T-cell (primary cell): ENCODE measurements at places on chromosomes 4 and X. TPM values are rescaled to one million over a fixed set of nuclear protein-coding genes. Genes with fewer than 3 reads are reported as not detected.

- no peak for DNase-seq
These were observed 150.1 kb upstream of the CASK start for GRCh38 chrX:42073448-42073847.

GSX2 gene
- total RNA-seq, result not detected

C4orf36 gene
- not detected for total RNA-seq

DNA sequence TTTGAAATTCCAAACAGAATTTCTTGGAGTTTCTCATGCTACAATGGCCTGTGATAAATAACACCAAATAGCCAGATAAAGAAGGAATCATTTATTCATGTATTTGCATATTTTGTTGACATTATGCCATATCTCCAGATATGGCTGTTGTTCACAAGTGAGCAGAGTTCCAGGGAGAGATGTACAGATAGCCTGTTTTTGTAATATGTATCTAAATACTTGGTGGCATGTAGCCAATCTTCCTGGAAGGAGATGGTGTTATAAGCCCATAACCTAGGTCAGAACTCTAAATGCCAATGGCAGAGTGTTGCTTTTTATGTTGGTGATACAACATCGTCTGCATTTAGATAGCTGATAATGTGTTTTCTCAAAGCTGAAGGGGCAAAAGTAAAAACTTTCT, 292.2 kb downstream of the FBXO8 start:
- no peak for DNase-seq

- DNase-seq, result no peak
These were observed 243.5 kb downstream of the GPAT3 start for GRCh38 chr4:83779103-83780052.

DNA sequence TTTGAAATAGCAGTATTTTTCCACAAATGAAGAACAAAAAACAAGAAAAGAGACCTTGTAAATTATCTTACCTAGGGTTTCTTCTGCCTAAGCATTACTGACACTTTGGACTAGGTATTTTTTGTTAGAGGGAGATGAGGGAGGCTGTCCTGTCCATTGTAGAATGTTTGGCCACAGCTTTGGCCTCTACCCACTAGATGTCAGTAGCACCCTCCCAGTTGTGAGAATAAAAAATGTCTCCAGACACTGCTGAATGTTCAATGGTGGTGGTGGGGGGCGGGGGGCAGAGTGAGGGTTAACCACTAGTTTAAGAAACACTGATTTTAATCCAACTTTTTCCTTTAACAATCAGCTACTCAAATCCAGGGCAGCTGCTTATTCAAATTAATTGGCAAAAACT, 25.8 kb downstream of the OTUD4 start:
- no peak for DNase-seq

AREG gene
- 0.59 TPM for total RNA-seq

GRCh38 chr4:78032446-78032845, 24.7 kb upstream of the FRAS1 start:
- DNase-seq, result no peak

- DNase-seq, result no peak
These were observed 905.2 kb downstream of the TRAM1L1 start for GRCh38 chr4:116180157-116180601.

- DNase-seq, result no peak
These were observed 203.6 kb downstream of the PDGFC start for GRCh38 chr4:156767911-156768415.

DNA sequence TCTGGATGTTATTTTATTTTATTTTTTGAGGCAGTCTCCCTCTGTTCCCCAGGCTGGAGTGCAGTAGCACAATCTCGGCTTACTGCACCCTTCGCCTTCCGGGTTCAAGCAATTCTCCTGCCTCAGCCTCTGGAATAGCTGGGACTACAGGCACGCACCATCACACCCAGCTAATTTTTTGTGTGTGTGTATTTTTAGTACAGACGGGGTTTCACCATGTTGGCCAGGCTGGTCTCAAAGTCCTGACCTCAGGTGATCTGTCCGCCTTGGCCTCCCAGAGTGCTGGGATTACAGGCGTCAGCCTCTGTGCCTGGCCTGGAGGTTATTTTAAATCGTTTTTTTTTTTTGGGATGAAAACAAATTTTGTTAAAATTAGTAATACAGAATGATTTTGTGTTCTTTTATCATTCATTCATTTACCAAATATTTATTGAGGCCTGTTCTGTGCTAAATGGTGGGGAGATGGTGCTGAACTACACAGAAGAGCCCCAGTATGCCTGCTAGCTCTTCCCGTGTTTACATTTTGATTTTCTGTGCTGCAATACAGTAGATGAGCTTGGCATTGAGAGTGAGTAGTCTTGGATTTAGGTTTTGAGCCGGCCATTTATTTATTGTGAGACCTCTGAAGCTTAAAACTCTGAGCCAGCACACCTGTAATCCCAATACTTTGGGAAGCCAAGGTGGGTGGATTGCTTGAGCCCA, 22.7 kb downstream of the ADD1 start:
- no peak for DNase-seq

ZNF185 gene
- 2.3 TPM for total RNA-seq

- no peak for DNase-seq
These were observed 236.0 kb downstream of the AFAP1 start for GRCh38 chr4:7703688-7704087.

DNA sequence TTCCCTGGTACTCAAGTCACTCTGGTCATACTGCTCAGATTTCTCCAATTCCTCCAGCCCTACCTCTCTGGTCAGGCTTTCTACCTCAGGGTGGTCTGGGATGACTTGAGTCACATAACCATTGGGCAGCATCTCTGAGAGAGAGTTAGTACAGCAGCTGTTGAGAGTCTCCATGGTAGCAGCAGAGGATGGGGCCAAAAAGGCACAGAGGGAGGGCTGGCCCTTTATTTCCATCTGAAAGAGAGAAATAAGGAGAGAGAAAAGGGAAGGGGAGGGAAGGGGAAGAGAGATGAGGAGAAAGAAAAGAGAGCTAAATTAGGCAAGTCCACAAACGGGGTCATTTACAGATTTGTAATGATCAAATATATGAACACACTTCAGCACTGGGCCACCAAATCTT, 149.1 kb upstream of the ARHGEF9 start:
- DNase-seq, result no peak

DNA sequence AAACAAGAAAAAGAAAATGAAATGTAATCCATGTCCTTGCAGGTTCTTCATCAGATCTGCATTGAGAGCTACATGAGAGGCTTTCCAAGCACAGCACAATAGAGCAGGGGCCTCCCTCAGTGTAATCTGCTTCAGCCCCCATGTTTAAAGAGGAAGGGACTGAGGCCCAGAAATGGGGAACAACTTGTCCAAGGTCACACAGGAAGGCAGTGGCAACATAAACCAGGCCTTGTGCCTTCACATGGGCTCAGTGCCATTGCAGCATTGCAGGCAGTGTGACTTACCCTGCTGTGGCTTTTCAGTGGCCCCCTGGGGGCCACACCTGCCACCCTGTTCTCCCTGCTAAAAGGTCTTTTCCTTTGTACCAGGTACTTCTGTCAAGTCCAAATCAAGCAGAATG, 20.9 kb upstream of the CD99L2 start:
- DNase-seq, result no peak

DNA sequence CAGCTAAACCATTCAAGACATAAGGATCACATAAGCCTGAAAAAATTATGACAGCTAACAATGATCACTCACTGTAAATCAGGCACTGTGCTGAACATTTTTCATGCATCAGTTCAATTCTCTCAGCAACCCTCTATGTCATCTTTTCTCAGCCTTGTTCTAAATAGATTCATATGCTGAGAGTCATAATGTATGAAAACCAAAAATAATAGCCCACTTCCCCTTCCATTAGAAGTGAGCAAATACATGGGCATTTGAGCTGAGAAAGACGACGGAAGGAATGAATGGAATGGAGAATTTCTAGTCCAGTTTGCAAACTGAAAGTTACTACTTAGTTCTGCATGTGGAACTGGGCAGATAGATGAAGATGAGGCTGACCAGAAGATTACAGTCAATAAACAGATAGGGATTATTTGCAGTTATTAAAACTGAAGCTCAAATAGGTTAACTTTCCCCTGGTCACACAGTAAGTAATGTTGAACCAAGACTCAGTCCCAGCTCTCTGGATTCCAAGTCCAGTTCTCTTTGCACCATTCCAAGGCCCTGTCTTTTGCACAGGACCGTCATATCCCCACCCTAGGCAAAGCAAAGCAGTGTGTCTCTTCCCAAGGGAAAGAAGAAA, 1.6 kb upstream of the SH3RF1 start:
- DNase-seq, result no peak

GRCh38 chrX:1528884-1529203, 8.1 kb downstream of the P2RY8 start:
- no peak for DNase-seq

DNA sequence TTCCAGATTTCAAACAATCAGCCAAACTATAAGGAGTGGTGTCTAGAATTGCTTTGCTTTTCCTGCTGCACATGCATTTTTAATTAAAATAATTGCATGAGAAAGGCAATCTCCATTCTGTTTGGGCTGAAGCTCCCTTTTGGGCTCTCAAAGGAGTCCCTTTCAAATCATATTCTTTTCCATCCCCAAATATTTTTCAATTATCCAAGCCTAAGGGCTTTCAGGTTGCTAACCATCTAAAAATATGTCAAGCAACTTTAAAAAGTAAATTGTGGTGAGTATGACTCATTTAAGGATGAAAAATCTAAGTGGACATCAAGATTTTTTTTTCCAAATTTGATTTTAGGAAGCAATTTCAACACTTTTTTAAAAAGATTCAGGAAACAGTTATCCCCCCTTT, 28.4 kb downstream of the PIR start:
- no peak for DNase-seq

- DNase-seq, result no peak
These were observed 246.9 kb upstream of the GIMD1 start for GRCh38 chr4:106615410-106615945.

DNA sequence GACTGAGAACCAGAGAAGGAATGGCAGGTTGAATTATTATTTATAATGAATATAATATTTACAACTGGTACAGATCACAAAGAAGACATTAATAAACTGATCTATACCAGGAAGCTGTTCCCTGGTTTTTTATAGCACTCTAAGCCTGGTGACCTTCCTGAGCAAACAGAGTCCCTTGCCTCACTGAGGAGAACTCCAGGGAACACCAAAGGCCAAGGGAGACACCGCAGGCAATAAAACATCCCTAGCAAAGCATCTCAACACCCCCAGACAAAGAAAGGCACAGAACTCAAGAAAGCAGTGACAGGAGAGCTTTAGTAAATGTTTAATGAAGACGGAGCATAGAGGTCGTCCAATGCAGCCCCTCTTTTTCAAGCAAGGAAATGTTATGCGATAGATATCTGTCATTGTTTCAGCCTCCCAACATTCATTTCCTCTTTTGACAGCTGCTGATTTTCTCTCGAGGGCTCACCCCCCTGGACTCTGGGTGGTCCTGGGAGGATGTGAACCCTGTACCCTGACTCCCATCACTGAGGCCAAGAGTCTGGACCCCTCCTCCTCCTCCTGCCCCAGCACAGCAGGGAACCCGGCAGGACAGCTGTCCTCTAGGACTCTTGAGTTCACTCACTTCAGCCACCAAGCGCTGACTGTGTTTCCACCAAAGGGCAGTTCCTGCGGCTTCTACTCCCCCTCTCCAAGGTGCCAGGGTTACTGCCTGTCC, 342.5 kb upstream of the GATB start:
- no peak for DNase-seq

DNA sequence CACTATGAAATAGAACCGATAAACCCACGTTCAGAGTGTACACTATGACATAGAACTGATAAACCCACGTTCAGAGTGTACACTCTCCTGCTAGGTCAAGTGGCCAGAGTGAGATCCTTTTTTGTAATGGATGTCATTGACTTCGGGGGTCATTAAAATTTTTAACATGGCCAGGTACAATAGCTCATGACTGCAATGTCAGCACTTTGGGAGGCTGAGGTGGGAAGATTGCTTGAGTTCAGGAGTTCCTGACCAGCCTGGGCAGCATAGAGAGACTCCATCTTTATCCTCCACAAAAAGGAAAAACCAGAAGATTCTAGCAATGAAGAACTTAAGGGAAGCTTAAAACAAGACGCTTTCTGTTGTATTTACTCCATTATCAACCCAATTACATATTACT, 439.7 kb upstream of the FRG1 start:
- DNase-seq, result no peak

MAOA gene
- 0.36 TPM for total RNA-seq

GRCh38 chrX:56113785-56114436, 118.2 kb upstream of the KLF8 start:
- no peak for DNase-seq

SLC4A4 gene
- 1.5 TPM for total RNA-seq

DNA sequence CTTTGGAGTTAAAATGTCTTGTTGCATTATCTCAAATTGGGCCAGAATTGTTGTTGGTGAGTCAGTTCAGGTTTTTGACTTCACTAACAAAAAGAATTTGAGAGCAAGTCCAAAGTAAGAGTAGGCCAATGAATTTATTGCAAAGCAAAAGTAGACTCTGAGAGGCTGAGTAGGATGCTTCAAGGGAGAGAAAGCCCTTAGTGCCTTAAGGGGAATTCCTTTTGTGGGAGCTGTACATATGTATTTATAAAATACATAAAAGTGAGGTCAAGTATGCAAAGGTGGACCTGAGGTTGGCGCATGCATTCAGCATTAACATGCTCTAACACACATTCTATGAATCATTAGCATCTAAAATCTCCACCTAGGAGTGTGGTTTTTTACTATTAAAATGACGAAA, 565.4 kb downstream of the GRXCR1 start:
- no peak for DNase-seq

DNA sequence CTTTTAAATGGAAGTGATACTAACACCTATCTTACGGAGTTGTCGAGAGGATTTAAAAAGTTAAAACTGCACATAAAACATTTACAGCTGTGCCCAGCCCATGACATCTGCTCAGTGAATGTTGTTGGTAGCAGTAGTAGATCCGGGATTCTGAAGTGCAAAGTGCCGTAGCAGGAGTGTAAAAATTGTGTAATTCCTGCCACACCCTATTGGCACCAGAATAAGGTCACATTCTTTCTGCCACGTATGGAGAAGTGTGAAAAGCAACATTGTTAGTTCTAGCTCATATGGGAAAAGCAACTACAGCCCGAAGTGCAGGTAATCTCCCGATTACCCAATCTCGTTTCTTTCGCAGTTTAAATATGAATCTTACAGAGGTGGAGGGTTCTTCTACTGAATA, 31.2 kb downstream of the PRIMPOL start:
- no peak for DNase-seq

DIPK2B gene
- total RNA-seq, result not detected

- DNase-seq, result no peak
These were observed 20.9 kb downstream of the MPP1 start for GRCh38 chrX:154784149-154784995.

GRCh38 chrX:139691843-139692505, 16.0 kb downstream of the MCF2 start:
- no peak for DNase-seq

DNA sequence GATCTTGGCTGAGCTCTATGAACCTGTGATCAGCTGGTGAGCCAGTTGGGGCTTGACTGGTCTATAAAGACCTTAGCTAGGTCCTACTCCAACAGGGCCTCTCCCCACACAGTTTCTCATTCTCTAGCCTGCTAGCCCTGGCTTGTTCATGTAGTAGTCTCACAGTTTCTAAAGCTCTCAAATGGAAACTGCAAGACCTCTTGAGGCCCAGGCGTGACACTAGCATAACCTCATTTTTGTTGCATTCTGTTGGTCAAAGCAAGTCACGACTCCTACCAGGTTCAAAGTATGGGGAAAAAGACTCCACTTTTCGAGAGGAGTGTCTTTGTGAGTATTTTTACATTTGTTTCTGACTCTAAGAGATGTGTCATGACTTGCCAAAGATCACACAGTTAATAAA, 50.9 kb downstream of the CEP44 start:
- no peak for DNase-seq

HS3ST1 gene
- 0.03 TPM for total RNA-seq
